ENCODE measurements at places on chromosomes 5 and 9.

DNA sequence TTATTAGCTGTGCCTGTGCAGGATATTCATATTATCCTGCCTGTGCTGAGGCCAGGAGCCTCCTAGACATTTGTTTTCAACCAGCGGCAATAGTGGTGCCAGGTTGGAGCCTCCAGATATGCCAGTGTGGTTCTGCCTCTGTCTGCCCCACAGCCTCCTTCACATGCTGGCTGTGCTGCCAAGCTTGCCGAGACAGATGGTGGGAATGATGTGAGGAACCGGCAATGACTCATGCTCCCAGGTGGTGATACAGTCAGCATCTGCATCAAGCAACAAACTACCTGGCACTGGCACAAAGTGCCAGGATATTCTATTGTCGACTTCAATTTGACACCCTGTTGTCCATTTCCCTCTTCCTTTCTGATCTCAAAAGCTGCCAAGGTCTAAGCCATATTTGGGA, 285.7 kb downstream of the CHSY3 start:
- DNase-seq: no peak

DNA sequence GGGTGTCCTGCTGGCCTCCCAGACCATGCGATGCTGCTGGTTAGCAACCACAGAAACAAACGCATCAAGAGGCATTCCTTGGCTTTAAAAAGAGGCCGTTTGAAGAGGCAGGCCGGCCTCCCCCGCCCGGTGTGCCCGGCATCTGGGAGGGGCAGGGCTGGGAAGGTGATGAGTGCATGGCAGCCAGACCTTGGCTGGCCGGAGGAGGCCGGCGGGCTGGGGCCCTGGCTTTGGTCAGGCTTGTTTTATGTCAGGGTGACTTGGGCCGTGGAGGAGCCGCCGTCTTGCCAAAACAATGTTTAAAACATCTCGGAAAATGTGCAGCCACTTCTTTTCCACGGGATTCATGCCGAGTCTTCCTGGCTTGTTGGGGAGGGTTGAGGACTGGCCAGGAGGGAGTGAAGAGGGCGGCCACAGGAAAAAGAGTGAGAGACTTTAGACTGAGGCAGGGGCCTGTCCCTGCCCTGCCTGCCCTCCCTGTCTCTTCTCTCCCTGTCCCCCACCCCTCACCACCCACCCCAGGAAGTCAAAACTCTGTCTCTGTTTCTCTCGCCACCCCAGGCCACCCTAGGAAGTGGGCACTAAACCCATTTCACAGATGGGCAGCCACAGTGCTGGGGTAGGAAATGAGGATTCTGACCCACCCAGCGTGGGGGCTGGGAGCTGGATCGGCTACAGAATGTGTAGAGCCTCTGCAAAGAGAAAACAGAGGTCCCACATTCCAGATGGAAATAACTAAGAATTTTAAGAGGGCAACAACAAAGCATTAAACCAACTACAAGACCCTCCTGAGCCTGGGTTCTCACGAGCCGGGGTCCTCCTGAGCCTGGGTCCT, 143.0 kb downstream of the RXRA start:
- DNase-seq: no peak

GRCh38 chr9:115988701-115989100, 164.9 kb upstream of the PAPPA start:
- DNase-seq: no peak

- DNase-seq: no peak
Observed at GRCh38 chr5:111535879-111536549, 23.7 kb upstream of the STARD4 start.

DNA sequence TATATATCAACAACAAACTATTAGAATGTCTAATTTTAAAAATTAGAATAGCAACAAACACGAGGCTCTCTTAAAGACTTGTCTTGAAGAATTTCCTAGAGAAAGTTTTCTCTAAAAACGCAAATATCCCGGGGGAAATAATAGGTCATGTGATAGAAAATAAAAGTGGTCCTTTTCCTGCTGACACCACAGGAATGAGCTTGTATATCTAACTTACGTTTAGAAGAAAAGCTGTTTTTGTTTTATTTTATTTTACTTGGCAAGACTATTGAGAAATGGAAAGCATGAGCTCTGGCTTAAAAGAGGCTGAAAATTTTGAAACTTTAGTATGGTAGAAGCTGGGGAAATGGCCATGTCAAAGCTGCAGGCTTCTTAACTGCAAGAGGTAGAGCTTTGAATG, 465.0 kb downstream of the AGTPBP1 start:
- DNase-seq: no peak

Measured in activated CD4-positive, alpha-beta T cell treated with anti-CD3 and anti-CD28 coated beads for 4 hours (primary cell).